ENCODE measurements at places on chromosomes 1 and 21.

- DNase-seq = no peak
Measured at GRCh38 chr21:45974073-45975019, 7.2 kb upstream of the COL6A1 start.

- no peak for DNase-seq
Measured at GRCh38 chr1:40451238-40451585, 936 bp downstream of the ZFP69B start.

GRCh38 chr1:54842206-54842915, 41.2 kb upstream of the TTC22 start:
- peak; percentile 6 for DNase-seq

- DNase-seq = no peak
Measured at GRCh38 chr1:115220340-115221270, 117.4 kb downstream of the NGF start.

DNA sequence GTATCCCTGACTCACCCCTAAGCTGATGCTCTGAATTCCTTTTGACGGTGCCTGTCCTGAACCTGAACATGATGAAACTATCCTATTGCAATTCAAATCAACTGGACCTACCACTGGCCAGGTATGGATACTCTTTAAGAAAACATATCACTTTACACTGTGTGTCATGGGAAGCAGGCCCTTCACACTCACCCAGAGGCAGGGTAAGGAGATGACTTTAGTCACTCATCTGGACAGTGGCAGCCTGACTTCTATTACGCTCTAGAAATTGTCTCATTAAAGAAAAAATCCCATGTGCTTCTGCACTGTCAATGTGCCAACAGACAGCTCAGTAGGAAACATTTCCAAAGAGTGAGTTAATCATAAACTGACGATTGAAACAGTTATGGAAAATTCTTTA, 94.3 kb downstream of the VAV3 start:
- no peak for DNase-seq

- DNase-seq = no peak
Measured at GRCh38 chr1:58441699-58442098, 104.8 kb downstream of the OMA1 start.

GRCh38 chr21:44454747-44455523, at the start of gene LRRC3:
TSS of gene LRRC3 (plus strand) at chr21:44455510. CDS start at chr21:44456645, 1,135 bp downstream.
- DNase-seq = peak; percentile 95

DNA sequence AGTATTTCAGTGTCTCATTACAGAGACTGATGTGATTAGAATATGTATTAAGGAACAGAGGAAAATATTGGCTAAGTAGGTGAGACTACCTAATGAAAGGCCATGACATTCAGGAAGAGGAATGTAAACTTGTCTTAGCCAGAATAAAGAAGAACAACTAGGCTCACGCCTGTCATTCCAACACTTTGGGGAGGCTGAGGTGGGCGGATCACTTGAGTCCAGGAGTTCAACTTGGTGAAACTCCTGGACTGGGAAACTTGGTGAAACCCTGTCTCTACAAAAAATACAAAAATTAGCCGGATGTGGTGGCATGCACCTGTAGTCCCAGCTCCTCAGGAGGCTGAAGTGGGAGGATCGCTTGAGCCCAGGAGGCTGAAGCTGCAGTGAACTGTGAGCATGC, 14.8 kb upstream of the CACYBP start:
- no peak for DNase-seq

DNA sequence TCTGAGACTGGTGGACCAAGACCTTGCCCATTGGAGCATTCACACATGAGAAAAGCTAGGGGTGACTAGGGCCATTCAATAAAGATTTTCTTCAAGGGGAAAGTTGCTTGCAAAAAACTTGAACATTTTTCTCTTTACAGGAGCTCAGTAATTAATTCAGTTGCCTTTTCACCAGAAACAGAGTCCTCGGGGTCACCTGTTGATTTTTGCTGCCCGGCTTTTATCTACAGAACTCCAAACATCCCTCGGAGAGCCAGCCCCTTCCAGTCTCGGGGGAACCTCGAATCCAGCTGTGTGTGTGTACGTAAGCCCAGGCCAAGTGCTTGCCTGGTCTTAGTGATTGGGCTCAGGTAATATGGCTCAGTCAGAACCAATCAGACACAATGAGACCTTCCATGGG, 47.5 kb downstream of the PCNX2 start:
- no peak for DNase-seq

- no peak for DNase-seq
Measured at GRCh38 chr1:42962641-42963377, 4.1 kb upstream of the SLC2A1 start.

GRCh38 chr1:247047702-247048101, 30.9 kb downstream of the ZNF670 start:
- DNase-seq = no peak

- no peak for DNase-seq
Measured at GRCh38 chr1:205826016-205826806, 13.2 kb upstream of the SLC41A1 start.

DNA sequence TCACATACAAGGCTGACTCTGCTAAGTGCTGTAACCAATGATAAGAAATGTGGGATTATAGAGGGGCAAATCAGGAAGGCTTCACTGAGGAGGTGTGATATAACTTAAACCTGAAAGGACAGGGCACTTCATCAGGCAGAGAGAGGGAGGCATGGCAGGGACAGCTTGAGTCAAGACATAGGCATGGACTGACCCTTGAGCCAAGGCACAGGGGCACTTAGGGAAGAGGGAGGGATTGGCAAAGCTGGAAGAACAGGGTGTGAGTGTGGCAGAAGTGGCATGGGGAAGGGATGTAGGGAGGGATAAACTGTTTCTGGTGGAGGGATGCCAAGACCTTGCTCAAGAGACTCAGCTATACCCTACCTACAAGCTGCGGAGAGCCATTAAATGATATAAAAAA, 81.3 kb downstream of the PLXNA2 start:
- DNase-seq = no peak

DNA sequence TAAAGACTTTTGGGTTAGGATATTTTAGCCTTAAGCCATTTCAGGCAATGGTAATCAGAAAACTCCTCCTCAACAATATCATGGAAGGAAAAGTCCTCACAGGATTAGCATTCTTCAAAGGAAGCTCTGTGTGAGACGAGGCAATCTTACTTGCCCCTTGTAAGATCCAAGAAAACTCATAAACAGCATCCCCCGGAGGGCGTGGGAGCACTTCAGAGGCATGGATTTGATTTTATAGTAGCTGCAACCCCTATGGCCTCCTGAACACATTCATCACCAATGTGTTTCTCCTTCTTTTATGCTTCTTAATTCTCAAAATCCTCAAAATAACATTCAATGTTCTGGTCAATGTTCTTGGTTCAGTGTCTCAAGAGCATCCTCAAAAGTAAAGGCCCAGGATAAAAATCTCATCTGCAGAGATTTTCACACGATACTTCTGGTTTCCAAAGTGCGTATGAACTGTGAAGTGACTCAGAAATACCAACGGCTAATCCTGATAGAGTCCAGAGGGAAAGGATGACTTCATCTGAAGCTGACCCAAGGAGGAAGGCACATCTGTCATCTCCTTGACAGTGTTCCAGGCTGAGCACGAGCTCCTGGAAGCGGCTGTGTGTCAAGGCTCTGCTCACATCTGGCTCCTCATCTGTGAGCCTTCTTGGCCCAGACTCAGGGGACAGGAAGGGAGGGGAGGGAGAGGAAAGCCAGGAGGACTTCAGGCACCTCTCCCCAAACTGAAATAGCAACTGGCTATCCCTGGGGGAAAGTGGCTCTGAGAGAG, 49.3 kb upstream of the PSEN2 start:
- DNase-seq = no peak

GRCh38 chr21:44708866-44709425, 2.4 kb downstream of the TSPEAR start:
- DNase-seq = peak; percentile 33

GRCh38 chr1:156726549-156727226, 1.6 kb upstream of the METTL25B start:
- DNase-seq = peak; percentile 70

DNA sequence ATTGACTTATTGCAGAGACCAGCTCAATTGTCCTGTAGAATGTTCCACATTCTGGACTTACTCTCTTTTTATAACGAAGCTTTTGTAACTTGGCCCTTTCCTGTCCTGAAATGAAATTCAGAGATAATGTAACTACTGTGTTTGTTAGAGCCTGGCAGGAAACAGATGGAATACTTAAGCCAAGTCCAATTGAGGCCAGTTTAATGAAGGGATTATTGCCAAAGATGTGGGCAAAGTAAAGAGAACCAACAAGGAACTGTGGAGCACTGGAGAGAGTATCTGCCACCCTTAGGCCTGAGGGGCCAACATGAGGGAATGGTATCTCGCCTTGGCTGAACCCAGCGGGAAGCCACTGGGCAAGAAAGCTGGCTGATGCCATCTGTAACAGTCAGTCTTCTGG, 32.9 kb downstream of the MFSD2A start:
- DNase-seq = no peak

DNA sequence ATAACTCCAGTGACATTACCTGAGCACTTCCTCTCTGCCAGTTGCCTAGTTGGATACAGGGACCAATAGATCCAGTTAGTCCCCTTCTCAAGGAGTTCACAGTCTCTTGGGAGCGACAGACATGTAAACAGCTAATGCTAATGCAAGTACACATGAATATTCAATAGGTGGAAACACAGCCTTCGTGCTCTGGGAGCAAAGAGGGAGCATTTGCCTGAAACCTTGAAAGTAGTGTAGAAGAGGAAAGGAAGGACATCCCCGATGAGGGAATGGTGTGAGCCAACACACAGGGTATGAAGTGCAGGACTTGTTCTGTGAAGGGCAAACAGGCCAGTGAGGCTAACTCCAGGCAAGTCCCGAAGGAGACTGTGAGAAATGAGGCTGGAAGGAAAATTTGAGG, 3.8 kb upstream of the TMEM222 start:
- DNase-seq = no peak

GRCh38 chr21:38120984-38121855, 135.6 kb upstream of the KCNJ15 start:
- DNase-seq = no peak

DNA sequence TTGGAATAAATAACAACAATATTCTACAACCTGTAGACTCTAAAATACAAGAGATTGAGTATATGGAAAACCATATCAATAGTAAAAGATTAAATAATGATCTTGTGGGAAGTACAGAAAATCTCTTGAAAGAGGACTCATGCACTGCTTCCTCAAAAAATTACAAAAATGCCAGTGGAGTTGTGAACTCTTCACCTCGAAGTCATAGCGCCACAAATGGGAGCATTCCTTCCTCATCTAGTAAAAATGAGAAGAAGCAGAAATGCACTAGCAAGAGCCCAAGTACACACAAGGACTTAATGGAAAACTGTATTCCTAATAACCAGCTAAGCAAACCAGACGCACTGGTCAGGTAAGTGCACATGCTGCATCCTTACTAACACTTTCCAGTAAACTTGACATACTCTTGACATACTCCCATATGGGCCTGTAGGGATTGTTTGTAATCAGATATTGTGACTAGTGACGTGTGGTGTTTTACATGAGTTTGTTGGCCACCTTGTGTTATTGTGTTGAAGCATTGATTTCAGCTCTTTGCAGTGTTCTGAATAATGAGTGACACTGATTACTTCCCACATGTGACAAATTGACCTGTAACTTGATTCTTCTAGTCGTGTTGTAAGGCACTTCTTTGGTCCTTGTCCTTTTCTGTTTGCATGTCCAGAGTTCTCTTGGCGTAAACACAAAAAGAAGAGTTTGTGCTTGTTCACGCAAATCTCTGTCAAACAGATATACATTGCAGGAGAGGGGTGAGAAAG, 28.0 kb downstream of the MACO1 start:
- no peak for DNase-seq

- DNase-seq = no peak
Measured at GRCh38 chr1:21936366-21937031, 611 bp downstream of the HSPG2 start.

DNA sequence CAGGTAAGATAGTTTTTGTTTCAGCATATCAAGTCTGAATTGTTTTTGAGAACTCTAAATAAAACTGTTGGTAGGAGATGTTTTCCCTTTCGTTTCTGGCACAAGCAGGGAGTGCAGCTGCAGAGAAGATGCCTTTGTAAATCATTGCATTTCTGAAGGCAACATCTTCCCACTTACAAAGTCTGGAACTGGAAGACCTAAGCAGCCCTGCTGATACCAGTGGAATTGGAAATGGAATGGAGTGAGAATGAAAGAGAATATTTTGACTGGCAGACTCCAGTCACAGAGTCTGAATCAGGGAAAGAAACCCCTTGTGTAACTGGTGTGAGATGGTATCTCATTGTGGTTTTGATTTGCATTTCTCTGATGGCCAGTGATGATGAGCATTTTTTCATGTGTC, 815.6 kb downstream of the LTN1 start:
- DNase-seq = no peak

GRCh38 chr1:192474080-192474683, 101.4 kb upstream of the RGS1 start:
- peak; percentile 46 for DNase-seq

GRCh38 chr1:199590708-199591107, 436.8 kb upstream of the NR5A2 start:
- DNase-seq = no peak

GRCh38 chr1:42971841-42972291, 13.2 kb upstream of the SLC2A1 start:
- no peak for DNase-seq

GRCh38 chr21:45861156-45861870, 120.3 kb upstream of the COL6A1 start:
- DNase-seq = no peak

GRCh38 chr21:33026878-33027400, 1.2 kb downstream of the OLIG2 start:
- DNase-seq = no peak

- no peak for DNase-seq
Measured at GRCh38 chr1:43977376-43978263, 1.4 kb upstream of the B4GALT2 start.

DNA sequence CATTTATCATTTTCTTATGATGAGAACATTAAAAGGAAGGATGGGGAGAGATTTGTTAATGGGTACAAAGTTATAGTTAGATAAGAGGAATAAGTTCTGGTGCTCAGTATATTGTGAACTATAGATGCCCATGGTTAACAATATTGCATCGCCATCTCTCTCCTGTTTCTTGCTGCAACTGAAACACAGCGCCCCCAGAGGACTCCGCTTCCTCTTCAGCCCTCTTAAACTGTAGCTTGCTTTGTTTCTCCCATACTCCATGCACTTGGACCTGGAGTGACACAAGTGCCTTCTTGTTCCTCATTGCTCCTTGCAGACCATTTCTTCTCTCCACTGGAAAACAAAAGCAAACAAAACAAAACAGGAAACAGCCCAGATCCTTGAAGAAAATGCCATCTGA, 70.1 kb upstream of the NTPCR start:
- peak; percentile 70 for DNase-seq

- no peak for DNase-seq
Measured at GRCh38 chr21:30563630-30564029, 2.5 kb upstream of the KRTAP19-7 start.

DNA sequence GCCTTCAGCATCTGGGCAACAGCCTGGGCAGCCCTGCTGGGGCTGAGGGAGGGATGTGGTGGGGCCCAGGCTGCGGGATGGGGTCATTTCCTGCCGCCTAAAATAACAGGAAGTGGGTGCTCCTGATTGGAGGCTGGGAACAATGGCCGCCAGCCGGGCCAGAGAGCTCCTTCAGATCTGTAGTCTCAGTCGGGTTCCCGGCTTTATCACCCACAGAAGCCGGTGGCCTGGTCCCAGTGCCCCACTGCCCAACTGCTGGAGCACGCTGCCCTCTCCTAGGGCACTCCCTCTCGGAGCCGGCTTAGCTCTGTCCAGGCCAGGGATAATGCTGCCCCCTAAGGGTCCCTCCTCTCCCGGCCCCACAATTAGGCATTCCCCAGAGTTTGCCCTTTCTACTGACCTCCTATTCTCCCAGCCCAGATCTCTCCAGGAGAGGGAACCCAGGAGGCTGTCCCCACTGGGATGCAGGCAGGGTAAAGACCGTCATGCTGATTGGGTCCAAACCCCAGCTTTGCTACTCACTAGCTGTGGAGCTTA, 5.1 kb downstream of the MAP7D1 start:
- DNase-seq = no peak
